Central memory CD4-positive, alpha-beta T cell (primary cell): ENCODE measurements at places on chromosomes 1 and 21.

- no peak for DNase-seq
Measured at GRCh38 chr1:43856188-43856587, 77.4 kb upstream of the ARTN start.

GRCh38 chr1:89064632-89065031 is 376 bp downstream of the GBP1 start:
- no peak for DNase-seq

DNA sequence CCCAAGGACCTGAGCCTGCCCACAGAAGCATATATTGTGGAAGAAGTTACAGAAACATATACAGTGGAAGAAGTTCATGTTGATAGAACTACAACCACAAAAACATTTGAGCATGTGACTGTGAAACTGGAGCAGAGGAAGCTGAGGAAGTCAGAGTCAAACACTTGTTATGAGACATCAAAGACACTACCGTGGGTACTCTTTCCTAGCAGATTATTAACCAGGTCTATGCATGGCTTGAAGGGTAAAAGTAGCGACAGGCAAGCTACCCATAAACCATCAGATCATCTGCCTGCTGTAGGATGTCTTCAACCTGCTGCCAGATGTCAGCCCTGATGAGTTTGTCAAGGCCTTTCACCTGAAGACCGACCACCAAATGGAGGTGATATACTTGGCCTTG is 35.8 kb downstream of the IVNS1ABP start:
- DNase-seq, result peak; percentile 71

DNA sequence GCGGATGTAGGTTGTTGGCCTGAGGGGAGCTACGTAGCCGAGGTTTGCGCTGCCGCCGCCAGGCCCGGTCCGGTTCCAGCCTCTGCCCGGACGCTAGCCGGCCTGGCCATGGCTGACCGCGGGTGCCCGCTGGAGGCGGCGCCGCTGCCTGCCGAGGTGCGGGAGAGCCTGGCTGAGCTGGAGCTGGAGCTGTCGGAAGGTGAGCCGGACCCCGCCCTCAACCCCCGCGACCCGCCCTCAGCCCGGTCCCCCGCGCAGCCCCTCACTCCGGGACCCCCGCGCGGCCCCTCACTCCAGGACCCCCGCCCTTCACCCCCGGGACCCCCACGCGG is 299 bp downstream of the DIP2A start:
- DNase-seq, result no peak

GRCh38 chr1:151888972-151889570 is 20.2 kb downstream of the THEM4 start:
- DNase-seq, result peak; percentile 39

DNA sequence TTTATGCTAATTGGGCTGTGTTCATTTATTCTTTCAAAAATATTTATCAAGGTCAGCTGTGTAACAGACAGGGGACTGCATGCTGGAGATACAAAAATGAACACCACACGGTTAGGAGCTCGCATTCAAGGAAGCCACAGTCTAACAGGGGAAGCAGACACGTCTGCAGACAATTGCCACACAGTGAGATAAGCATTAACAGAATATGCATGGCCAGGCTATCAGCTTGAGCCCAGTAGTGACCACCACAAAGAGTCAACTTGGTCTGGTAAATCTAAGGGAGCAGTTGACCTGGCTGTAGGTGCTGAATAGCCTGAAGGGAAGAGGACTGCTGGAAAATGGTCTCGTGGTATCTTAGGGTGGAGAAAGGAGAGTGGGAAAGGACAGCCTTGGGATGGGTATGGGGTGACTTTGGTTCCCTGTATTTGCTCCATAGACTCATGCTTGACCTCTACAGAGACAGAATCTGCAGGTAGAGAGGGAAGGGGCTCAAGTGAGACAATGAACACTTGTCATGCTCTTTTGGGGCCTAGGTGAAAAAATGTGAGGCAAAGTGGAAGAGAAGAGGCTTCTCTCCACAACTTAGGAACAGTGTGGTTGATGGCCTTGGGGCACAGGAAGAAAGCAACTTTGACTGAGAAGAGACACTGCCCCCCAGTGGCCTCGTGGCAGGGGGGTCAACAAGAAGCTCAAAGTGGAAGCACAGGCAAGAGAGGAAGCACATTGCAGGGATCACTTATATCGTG is 7.6 kb upstream of the NPL start:
- peak; percentile 57 for DNase-seq
